Thymus (tissue), 14 donors: ENCODE measurements at places on chromosomes 7 and 10.

GRCh38 chr7:129143724-129144094 lies 798 bp upstream of the TSPAN33 start:
- no peak for DNase-seq

- DNase-seq, result no peak
Measured at GRCh38 chr7:121192834-121193233, 136.0 kb upstream of the WNT16 start.

DNA sequence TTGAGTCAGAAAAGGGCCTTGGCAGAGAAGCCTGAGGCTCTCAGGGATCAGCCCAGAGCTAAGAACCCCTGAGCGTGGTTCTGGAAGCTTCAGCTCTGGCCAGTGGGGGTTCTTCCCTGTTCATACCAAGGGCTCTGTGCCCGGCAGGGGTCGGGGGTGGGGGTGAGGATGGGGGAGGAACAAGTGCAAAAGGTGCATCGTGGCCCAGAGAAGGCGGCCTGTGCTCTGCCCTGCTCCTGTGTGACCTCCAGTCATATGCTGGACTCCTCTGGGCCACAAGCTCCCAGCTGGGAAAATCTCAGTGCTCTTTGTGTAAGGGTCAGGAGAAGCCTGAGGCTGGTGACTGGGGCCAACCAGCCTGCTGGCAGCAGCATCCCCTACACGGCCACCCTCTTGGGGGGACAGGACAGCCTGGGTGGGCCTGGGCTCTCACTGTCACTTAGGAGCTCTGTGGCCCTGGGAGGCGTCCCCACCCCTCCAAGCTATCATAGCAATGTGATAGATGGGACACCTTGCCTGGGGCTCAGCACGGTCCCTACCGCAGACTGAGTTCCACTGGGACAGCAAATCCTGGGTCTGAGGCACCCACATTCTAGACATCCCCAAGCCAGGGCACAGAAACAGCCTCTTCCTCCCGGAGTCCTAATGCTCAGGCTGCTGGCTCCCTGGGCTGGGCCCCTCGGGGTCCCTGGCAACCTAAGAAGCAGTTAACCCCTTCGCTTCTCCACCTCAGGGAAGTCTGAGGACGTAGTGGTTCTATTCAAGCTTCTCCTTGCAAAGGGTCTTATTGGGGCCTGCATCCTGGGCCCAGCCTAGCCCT lies 2.5 kb downstream of the MMRN2 start:
- DNase-seq, result no peak

DNA sequence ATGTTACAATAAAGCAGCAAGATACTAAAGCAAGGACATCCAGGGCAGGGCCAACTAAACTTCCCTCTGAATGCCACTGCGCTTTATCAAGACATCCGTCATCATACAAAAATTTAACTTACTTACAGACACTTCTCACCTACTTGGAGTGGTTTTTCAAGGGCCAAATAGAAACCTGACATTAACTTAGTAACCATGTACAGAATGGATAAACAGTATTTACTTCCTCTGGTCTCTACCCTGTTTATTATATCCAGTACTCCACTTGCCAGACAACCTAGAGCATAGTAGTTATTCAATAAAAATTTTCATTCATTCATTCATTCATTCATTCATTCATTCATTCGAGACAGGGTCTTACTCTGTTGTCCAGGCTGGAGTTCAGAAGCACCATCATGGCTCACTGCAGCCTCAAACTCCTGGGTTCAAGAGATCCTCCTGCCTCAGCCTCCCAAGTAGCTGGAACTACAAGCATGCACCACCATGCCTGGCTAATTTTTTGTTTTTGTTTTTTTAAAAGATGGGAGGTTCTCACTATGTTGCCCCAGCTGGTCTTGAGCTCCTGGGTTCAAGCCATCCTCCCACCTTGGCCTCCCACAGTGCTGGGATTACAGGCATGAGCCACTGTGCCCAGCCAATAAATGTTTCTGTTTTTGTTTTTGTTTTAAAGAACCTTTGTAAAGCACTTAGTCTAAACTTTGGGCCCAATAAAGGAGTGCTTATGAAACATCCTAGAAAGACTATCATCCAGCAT lies 19.0 kb downstream of the SMURF1 start:
- no peak for DNase-seq

DNA sequence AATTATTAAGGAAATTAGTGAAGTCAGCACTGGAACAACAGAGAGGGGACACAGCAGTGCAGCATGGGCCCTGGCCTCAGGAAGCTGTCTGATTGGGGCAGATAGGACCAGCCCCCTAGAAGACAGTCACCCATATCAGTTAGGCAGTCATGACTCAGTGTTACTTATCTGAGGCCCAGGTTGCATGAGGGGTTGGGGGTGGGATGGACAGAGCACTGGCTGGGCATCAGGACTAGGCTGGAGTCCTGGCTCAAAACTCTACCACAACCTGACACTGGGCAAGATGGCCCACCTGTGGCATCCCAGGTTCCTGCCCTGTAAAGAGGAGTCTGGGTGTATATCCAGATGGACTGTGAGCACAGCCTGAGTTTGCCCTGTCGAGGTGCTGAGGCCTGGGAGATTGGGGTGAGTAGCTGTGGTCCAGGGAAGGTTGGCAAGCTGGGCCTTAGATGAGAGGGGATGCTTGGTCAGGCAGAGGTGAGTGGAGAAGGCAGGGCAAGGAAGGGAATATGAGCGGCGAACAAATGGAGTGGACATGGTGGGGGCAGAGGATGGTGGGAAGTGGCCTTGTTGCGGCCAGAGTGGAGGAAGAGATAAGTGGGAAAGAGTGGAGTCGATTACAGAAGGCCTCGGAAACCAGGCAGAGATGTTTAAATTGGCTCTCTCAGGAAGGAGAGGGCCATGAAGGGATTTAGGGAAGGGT lies 37.5 kb downstream of the HK1 start:
- no peak for DNase-seq

GRCh38 chr10:133151543-133151972 lies 8.5 kb upstream of the KNDC1 start:
- no peak for DNase-seq

GRCh38 chr10:43120116-43120928 lies 17.9 kb upstream of the CSGALNACT2 start:
- DNase-seq, result no peak

- DNase-seq, result no peak
Measured at GRCh38 chr7:46245586-46246111, 324.6 kb upstream of the IGFBP3 start.

DNA sequence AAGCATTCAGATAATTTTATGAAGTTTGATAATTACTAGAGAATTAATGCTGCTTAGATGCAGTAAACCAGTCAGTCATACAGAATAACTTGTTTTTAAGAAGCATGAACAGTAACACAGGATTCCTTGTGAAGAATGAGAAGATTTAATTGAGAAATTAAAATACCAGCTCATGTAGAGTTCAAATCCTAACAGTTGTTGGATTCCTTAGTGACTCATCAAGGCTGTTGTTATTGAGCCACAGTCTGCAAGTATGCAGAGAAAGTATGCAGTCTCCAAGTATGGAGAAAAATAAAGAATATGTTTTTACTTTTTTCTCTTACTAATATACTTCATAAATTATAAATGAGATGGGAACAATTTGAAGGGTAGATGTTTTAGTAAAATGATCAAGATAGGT lies 30.2 kb upstream of the CYP26C1 start:
- DNase-seq, result no peak

DNA sequence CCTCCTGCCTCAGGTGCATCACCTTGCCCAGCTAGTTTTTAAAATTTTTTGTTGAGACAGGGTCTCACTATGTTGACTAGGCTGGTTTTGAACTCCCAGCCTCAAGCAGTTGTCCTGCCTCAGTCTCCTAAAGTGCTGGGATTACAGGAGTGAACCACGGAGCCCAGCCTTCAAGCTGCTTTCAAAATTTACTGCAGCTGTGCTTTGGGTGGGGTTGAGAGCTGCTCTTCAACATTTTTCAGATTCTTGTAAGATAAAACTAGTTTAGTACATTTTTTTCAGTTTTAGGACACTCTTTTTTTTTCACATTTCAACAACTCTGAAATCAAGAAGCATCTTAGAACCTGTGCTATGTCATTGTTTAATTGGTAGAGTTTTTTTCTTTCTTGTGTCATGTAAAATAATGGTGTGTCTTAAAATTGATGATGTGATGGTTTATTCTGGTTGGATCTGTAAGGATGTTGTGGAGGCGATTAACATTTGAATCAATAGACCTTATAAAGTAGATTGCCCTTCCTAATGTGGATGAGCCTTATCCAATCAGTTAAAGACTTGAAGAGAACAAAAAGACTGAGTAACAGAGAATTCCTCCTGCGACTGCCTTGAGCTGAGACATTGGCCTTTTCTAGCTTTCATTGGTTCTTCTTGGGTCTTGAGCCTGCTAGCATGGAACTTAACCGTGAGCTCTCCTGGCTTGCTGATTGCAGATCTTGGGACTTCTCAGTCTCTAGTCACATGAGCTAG lies 13.5 kb downstream of the PLEKHA8 start:
- DNase-seq, result no peak

GRCh38 chr10:69425511-69426298 lies 9.0 kb upstream of the TACR2 start:
- DNase-seq, result no peak

- no peak for DNase-seq
Measured at GRCh38 chr7:480531-481218, 39.0 kb downstream of the PDGFA start.

GRCh38 chr10:96619120-96619519 lies 32.3 kb upstream of the TM9SF3 start:
- no peak for DNase-seq

DNA sequence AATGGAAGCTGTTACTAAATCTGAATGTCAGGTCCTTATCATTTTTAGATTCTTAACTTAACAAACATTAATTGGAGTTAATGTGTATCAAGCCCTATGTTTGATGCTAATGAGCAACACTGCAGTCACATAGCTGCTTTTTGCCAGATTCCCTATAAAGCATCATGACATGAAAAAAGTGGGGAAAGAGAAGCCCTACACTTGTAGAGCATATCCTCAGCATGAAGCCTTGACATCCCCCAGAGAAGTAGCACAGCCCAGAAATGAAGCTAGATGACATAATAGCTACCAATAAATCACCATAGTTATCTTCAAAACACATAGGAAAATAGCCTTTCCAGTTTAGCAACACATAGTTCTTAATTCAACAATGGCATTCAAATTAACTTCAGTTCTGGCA lies 49.2 kb upstream of the CDK1 start:
- DNase-seq, result no peak

GRCh38 chr10:52004342-52004949 lies 305.1 kb upstream of the CSTF2T start:
- DNase-seq, result no peak

GRCh38 chr10:33098951-33099663 lies 141.1 kb upstream of the ITGB1 start:
- DNase-seq, result no peak

GRCh38 chr7:70400829-70401380 lies 731.0 kb upstream of the GALNT17 start:
- DNase-seq, result no peak
